ENCODE measurements at places on chromosomes 4 and X. TPM values are rescaled to one million over a fixed set of nuclear protein-coding genes. Genes with fewer than 3 reads are reported as not detected.

The HTR2C gene
- not detected for total RNA-seq

The MAGEA2B gene
- total RNA-seq = not detected

The LRIT3 gene
- total RNA-seq = 0.12 TPM

The STEEP1 gene
- total RNA-seq = 20.1 TPM

The RIPPLY1 gene
- not detected for total RNA-seq

The DCX gene
- not detected for total RNA-seq

The CD38 gene
- total RNA-seq = 8.5 TPM

The MAGEB1 gene
- total RNA-seq = not detected

The AMBN gene
- total RNA-seq = not detected

The FAM149A gene
- total RNA-seq = 13.3 TPM

The TGIF2LX gene
- not detected for total RNA-seq

The DAPP1 gene
- 15.1 TPM for total RNA-seq

The ENPP6 gene
- total RNA-seq = 0.74 TPM

GRCh38 chr4:4443821-4444220, 56.9 kb downstream of the NSG1 start:
- DNase-seq = no peak

DNA sequence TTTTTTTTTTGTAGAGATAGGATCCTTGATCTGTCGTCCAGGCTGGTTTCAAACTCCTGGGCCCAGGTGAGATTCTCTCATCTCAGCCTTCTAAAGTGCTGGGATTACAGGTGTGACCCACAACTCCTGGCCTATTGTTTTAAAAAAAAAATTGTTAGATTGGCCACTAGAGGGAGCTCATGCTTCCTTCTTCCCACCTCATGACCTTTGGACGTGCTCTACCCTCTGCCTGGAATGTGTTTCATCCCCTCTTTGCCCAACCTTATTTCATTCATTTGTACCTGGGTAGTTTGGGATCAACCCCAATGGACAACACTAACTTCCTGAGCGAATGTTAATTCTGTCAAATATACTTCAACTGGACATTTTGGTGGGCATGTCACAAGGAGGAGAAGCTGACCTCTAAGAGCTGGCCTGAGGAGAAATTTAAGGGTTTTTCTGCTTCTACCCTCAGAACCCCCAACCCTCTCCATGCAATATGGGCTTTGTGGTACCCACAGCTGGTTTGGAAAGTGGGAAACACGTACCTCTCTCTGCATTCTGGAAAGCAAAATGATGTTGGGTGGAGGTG, 6.4 kb downstream of the PPEF2 start:
- DNase-seq = no peak

DNA sequence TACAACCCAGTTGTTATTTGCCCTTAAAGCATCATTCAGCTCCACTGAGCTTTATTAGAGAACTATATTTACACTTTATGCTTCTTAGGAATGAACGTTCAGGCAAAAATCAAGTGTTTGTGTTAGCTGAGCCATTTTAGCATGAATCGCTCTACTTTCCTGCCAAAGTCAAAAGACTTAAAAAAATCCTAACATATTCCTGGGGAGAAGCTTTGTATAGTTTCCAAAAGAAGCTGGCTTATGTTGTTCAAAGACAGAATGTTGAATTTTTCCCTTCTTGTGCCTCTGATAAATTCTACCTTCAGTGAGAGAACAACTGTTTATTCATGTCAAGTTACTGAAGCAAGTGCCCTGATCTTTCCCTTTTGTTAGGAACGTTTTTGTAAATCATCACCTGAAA, 771.5 kb upstream of the HS3ST1 start:
- DNase-seq = no peak

GRCh38 chr4:167622481-167623240, 388.4 kb upstream of the SPOCK3 start:
- DNase-seq = no peak

DNA sequence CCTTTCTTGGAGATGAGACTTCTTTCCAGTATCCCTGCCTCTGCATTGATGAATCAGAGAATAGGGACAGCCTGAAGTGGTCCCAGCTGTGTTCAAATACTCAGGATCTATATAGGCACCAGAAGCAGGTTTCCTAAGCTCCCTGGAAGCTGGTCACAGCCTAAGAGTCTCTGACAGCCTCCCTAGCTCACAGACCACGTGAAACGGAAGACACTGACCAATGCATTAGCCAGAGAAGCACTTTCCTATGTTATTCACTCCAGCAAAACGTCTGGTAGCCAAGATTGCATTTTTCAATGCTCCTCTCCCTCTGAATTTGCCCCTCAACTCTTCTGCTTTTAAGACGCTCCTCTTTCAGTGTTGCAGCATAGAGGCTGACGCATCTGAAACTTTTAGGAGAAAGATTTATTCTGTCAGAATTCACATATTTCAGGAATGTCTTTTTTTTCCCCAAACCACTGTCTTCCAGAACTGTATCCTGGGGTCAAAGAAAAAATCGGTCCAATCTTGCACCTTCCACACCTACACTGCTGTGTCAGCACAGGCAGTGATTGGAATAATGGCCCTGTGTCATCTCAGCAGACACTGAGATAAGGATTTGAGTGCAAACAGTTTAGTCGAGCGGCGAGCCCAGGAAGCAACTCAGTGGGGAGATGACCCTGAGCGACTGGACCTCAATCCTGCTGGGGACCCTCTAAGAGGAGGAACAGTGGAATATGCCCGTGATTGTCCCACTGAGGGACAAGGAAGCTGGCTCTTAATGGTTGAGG, 109.4 kb downstream of the SMIM20 start:
- DNase-seq = no peak

- no peak for DNase-seq
These were observed 18.7 kb downstream of the SGMS2 start for GRCh38 chr4:107843391-107843790.

DNA sequence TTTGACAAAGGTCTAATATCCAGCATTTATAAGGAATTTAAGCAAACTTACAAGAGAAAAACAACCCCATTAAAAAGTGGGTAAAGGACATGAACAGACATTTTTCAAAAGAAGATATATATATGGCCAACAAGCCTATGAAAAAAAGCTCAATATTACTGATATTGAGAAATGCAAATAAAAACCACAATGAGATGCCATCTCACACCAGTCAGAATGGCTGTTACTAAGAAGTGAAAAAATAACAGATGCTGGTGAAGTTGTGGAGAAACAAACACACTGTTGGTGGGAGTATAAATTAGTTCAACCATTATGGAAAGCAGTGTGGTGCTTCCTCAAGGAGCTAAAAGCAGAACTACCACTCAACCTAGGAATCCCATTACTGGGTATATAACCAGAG, 91.6 kb upstream of the EFHC2 start:
- DNase-seq = no peak

DNA sequence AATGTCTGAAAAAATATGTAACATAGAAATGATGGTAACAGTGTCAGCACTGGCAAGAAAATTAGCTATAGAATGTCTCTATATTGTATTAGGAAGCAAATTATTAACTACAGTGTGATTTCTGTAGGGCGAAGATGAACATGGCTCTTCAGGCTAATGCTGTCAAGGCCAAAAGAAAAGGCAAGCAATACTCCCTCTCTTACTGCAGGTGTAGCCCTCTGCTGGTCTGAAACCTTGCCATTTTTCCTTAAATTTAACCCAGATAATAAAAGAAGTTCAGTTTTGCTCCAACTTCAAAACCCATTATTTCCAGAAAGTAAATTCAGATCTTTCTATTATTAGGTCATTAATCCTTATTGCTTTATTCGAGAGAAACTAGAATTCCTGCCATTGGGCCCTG, 215.9 kb downstream of the LRBA start:
- no peak for DNase-seq

DNA sequence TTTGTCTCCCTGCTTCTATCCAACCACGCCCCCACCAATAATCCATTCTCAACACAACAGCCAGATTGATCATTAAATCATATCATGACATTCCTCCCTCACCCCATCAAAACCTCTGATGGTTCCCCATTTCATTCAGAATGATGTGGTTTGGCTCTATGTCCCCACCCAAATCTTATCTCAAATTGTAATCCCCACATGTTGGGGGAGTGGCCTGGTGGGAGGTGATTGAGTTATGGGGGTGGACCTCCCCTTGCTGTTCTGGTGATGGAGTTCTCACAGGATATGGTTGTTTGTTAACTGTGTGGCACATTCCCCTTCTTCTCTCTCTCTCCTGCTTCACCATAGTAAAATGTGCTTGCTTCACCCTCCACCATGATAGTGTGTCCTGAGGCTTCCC, 23.3 kb downstream of the TRMT2B start:
- DNase-seq = no peak

GRCh38 chr4:88738180-88738579, 40.6 kb upstream of the NAP1L5 start:
- no peak for DNase-seq

- DNase-seq = no peak
These were observed 304.5 kb upstream of the DIPK2B start for GRCh38 chrX:45505214-45505613.

- no peak for DNase-seq
These were observed 7.2 kb downstream of the ZNF185 start for GRCh38 chrX:152905081-152905420.

- DNase-seq = no peak
These were observed 331.2 kb downstream of the PAPSS1 start for GRCh38 chr4:107388736-107389274.
